ENCODE measurements at places on chromosomes 4 and X.
A peak's percentile ranks its signal among the peaks of the same experiment; 100 is the strongest.

GRCh38 chr4:2413821-2414610, 4.4 kb downstream of the ZFYVE28 start:
- peak; percentile 28 for DNase-seq

GRCh38 chr4:5142726-5143125, 91.4 kb downstream of the STK32B start:
- DNase-seq = no peak

- DNase-seq = no peak
Measured at GRCh38 chr4:47824840-47825239, 13.0 kb downstream of the CORIN start.

GRCh38 chr4:181200076-181200475, 1043.1 kb upstream of the TENM3 start:
- no peak for DNase-seq

DNA sequence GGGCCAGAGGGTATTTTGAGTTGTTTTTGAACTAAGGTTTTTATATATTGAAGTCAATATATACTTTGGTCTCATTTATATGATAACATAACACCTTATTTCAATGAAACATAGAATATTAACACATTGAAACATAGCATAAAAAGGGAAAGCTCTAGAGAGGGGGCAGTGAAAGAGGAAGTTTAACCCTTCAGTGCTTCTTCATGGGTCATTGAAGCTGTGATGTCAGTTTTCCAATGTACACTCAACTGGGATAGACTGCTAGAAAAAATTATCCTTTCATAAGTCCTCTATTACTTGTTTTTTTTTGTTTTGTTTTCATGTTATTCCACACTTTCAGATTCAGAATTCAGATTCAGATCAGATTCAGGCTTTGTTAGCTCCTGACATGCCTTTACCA, 442.7 kb downstream of the EPHA5 start:
- no peak for DNase-seq

DNA sequence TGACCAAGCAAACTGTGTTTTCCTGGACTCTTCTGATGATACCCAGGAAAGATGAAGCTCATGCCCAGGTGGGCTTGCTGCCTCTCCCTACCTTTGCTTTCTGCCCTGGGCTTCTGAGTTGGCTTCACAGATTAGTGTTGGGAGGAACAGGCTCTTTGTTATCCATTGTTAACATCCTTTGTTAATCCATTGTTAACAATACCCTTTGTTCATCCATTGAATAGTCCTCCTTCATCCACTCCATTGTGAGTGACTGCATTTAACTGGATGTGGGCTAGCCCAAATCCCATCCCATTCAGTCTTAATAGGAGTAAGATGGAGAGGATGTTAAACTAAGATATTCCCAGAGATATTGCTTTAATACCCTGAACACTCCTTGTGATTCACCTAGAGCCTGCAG, 199.0 kb upstream of the LNX1 start:
- DNase-seq = no peak

DNA sequence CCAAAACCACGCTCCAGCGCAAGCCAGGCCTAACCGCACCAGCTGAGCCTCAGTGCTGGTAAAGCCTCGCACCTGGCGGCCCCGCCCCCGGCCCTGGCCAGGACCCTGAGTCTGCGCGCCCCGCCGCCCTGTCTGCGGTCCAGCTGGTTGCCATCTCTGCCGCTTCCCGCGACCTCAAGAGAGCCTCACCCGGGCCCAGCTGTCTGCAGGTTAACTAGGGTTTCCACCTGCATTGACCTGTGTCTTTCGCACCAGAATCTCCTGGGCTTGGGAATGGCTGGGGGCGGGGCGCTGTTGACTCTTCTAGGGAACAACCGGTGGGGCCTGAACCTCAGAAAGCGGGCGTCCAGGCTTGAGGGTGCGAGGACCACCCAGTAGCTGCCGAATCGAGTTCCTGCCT, 207.7 kb upstream of the PRPS2 start:
- DNase-seq = no peak

DNA sequence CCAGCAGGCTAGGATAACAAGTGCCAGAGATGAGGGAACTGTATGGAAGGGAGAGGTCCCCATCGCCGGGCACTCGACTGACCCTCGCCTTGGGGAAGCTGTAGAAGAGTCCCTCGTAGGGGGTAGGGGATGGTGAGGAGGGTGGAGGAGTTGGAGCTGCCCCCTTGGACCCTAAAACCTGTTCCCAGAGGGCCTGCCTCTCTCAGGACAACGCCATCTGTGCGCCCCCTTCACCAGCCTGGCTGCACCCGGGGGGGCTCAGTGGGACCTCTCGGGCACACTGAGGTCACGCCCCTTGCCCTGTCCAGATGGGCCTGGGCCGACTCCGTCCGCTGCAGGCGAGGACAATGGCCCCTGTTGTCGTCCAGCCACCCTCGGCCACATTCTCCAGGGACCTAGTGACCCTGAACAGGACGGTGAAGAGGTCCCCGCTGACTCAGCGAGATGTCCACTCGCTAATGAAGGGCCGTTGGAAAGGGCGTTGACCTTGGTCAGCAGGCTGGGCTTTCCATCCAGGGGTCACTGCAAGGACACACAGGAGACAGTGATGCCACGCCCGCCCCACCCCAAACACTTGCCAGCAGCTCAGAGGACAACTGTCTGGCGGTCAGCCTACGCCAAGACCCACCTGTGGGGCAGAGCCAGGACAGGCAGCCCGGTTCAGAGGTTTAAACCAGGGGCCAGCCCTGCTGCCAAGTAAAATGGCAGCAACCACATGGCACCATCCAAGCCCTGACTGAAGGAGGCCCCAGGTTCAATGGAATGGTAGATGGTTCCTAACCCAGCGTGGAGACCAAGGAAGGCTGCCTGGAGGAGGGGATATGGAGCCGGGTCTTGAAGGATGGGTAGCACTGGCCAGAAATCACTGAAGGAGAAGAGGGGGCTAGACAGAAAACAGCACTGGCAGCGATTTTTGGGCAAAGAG, 51.2 kb downstream of the HMX1 start:
- no peak for DNase-seq

DNA sequence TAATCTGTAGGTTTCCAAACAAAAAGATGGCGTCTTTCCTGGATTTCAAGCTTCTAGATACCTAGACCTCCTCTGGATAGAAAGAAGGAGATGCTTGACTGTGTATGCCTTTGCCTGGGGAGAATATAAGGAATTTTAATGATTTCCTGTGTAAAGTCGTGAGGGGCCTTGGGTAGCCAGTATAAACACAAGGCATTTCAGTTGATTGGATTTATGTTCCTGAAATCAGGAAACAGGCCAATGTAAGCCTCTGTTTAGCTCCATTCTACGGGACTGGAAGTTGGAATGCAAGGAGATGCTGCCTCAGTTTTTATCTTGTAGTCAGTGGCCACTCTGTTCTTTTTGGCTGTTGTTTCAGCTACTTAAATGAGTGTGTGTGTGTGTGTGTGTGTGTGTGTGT, 137.2 kb downstream of the GUCY2F start:
- DNase-seq = no peak

GRCh38 chr4:88865046-88865445, 167.4 kb upstream of the NAP1L5 start:
- DNase-seq = no peak

- DNase-seq = no peak
Measured at GRCh38 chr4:119135721-119136121, at the start of gene MYOZ2. MYOZ2 (plus strand) TSS chr4:119135832; CDS start chr4:119136526, 694 bp downstream.

DNA sequence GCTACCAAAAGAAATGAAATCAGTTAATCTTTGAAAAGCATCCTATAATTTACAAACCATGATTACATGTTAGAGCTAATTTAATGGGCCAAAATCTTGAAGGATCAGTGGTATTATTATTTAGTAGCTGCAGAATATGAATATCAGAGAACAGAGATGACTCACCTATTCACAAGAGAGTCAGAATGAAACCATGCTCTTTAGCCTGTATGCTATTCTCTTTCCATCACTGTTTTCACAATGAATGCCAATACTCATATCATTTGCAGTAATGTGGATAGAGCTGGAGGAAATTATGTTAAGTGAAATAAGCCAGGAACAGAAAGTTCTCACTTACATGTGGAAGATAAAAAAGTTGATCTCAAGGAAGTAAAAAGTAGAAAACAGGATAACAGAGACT, 414.1 kb downstream of the CENPC start:
- no peak for DNase-seq

DNA sequence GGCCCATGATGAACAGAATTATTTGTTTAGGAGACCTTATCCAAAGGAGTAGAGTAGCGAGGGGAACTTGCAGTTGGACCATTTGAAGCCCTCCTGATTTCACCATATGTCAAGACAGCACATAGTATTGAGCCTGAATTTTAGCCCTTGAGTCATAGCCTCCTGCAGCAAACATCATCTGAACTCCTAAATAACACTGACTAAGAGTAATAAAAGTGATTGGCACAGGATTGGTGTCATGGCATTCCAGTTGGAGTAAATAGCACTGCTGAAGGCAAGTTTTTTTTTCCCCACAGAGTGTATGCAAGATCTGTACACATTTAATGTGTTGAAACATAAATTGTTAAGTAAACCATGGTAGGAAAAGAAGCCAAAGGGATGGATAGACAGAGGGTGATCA, 89.0 kb downstream of the COMMD8 start:
- no peak for DNase-seq

- DNase-seq = no peak
Measured at GRCh38 chr4:5460106-5460801, 248.1 kb downstream of the EVC2 start.

DNA sequence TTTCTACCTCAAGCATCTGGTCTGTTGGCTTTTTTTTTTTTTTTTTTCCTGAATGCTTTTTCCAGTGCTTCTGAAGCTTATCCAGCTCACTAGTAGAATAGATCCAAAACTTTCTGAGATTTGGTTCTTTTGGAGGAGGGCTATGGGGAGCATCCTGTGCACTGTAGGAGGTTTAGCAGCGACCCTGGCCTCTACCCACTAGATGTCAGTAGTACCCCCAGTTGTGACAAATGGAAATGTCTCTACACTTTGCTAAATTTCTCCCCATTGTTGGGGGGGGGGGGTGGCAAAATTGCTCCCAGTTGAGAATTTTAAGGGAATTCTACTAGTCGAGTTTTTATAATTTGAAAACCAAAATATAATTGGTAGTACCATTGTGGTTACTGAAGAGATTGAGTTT, 23.0 kb upstream of the PPA2 start:
- no peak for DNase-seq

DNA sequence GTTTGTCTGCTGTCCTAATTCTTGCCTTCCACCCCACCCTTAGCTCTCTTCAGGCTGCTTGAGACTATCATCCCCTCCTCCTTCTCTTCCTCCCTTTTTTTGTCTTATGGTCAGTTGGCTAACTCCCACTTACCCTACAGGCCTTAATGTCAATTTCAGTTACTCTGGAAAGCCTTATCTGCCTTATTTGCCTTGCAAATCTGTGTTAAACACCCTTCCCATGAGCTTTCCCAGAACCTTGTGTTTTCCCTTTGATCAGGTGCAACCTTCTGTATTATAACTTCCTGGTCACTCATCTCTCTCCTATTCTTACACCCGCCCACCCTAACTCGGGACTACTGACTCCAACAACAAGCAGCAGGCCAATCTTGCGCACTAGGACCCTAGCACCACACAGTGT, 74.8 kb downstream of the COX18 start:
- DNase-seq = no peak

GRCh38 chrX:120335289-120335688, 24.0 kb upstream of the TMEM255A start:
- DNase-seq = no peak

DNA sequence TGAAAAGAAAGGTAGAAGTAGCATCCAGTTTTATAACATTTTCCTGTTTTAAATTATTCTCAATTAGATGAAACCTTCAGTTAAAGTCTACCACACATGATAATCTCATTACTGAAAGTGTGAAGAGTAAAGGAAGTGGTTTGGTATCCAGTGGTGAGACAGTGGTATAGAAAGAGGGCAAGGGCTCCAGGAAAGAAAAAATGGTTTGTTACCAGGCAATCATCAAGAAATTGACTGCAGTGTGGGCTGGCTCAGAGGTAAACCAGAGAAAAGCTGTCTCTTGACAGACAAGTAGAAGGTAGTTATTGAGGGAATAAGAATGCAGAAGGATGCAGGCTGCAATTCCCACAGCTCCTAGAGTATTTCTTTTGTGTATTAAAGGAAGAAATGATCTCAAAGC, 406.2 kb downstream of the TLL1 start:
- no peak for DNase-seq

- DNase-seq = no peak
Measured at GRCh38 chrX:19554786-19555185, 39.5 kb upstream of the MAP3K15 start.

GRCh38 chr4:130705023-130705422, 1609.1 kb downstream of the C4orf33 start:
- no peak for DNase-seq

GRCh38 chrX:124028182-124028581, 66.7 kb downstream of the STAG2 start:
- DNase-seq = no peak

DNA sequence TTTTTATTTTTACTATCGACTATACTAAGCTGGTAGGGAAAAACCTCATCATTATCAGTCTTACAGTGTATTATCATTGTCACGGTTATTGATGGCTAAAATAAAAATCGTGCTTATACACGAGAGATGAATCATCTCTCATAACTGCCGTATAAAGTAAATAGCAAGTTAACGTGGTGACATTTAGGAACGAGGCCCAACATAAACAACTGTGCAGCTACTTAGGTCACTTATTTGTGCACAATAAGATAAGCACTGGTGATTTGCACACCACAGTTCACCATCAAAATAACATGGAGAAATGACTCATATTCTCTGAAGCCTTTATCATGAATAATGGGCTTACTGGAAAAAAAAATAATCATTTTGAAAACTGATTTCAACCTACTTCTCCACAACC, 482.0 kb upstream of the TENM3 start:
- DNase-seq = no peak

DNA sequence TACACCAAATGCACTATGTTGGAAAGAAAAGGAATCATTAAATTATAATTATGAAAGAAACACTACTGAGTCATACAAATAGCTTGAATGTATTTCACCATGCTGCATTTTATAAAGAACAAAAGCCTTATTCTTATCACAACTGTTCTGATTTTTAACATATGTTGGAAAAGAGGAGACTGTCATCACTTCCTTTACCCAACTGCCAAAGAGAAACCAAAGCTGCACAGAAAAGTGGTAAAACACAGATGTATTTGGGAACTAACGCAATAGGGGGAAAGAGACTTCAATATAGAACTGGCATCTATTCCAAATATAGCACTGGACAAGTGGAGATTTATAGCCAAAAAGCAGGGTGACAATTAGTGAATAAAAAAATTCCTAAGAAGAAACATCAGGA, 181.0 kb downstream of the SPANXN3 start:
- no peak for DNase-seq

Measured in effector memory CD4-positive, alpha-beta T cell (primary cell).